ENCODE measurements at places on chromosomes 16 and 17.

DNA sequence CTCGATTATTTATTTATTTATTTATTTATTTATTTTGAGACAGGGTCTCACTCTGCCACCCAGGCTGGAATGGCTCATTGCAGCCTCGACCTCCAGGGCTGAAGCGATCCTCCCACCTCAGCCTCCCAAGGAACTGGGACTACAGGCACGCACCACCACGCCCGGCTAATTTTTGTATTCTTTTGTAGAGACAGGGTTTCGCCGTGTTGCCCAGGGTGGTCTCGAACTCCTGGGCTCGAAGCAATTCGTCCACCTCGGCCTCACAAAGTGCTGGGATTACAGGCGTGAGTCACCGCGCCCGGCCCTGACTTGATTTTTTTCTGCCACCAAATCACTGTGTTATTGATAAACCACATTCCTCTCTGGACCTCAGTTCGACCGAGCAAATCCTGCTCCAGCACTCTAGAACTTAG, 758 bp upstream of the RPL23A start:
- DNase-seq: no peak

DNA sequence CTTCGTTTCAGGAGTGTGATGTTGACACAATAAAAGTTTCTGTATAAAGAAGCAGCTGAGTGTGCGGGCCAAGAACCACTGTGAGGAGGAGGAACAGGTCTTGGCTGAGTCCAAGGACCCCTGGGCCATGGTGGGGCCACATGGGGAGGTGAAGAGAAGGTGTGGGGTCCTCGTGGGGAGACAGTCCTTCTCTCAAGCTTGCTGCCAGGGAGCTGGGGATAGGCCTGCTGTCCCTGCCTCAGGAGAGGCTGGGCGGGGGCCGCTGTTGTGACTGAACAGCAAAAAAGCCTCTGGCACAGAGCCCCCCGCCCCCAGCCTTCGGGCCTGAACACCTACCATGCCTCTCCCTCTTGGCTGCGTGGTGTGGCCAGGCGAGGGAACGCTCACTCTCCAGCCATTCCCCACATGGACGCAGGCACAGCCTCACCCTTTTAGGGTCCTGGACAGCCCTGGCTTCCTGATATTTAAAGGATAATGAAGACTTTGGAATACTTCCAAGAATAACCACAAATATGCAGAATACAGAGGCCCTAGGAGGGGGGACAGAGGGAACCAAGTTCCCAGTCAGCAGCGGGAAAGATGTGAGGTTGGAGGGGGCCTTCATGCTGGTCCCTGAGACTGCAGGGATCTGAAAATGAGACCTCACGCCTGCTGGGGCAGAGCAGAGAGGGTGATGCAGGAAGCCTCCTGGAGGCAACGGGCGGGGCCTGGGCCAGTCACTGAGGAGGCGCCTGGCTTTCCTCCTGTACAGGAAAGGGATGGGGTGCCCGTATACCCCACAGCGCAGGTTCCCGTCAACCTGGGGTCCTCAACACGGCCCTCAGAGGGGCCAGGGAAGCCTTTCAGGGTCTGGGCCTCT, 100.0 kb upstream of the CREBBP start:
- peak; percentile 50 for DNase-seq

DNA sequence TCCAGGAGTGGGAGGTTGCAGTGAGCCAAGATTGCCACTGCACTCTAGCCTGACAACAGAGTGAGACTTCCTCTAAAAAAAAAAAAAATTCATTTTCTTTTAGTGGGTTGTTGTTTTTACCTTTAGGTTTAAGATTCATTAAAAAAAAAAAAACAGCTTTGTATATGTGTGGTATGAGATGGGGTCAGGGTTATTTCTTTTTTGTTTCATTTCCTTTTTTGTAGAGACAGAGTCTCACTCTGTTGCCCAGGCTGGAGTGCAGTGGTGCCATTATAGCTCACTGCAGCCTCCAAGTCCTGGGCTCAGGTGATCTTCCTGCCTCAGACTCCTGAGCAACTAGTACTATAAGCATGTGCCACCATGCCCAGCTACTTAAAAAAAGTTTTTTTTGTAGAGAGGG, 47.0 kb downstream of the BCAS3 start:
- no peak for DNase-seq

- no peak for DNase-seq
These were observed 626 bp upstream of the RAI1 start for GRCh38 chr17:17680477-17681186.

- no peak for DNase-seq
These were observed 142.7 kb downstream of the PITPNC1 start for GRCh38 chr17:67519801-67520251.

GRCh38 chr17:37493249-37494027, 3.7 kb downstream of the DUSP14 start:
- peak; percentile 90 for DNase-seq

- no peak for DNase-seq
These were observed 546 bp upstream of the PSMD7 start for GRCh38 chr16:74296104-74296431.

DNA sequence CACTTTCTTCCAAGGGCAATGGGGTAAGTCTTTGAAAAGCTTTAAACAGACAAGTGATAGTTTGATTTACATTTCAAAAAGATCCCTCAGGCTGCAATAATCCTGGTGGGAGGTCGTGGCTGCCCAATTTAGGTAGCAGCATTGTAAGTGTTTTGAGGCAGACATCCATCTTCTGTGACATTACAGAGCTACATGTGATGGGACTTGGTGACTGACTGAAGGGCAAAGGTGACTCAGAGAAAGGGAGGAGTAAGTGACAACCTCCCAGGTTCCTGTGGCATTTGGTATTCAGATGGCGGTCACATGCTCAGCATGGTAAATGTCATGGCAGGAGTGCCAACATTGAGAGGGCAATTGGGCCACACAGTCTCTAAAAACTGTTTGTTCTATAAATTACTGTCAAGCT, 26.5 kb downstream of the STAT3 start:
- no peak for DNase-seq

DNA sequence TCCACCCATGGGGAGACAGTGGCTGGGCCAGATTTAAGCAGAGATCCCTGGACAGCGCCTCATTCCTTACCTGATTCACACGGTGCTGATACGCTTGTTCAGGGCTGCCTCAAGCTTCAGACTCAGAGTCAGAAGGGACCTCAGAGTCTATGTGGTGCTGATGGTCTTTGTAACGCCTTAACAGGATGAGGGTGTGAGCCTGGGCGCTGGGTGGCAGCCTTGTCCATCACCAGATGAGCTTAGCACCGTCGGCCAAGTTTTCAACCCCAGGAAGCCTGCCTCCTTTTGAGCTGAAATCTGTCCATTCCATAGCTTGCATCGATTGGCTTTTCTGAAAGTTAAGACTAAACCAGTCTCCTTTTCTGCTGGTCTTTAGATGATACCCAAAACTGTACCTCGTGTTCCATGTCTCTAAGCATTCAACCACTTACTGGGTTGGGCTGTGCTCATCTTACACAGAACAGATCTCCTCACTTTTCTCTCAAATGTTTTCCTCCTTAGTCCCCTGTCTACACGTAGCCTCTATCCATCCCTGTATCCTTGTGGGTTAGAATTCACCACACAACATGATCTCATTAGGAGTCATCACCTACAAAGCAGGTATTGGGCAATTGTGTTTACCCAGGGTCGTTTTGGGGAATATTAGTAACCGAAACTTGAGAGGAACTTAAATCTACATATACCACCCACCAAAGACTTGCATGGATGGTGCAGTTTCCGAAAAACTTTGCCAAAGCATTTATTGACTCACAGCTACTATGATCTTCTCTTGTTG, 573.4 kb downstream of the CDH13 start:
- peak; percentile 10 for DNase-seq

GRCh38 chr17:81489998-81490992, 22.3 kb downstream of the ACTG1 start:
- DNase-seq: no peak

All from iris pigment epithelial cell (primary cell).